ENCODE measurements at places on chromosomes 7 and 10. TPM values are rescaled to one million over a fixed set of nuclear protein-coding genes. Genes with fewer than 3 reads are reported as not detected.
A peak's percentile ranks its signal among the peaks of the same experiment; 100 is the strongest.

- DNase-seq: no peak
- H3K27ac ChIP-seq: no peak overlapping the region
- no peaks in the 10 kb centered on the region for H3K36me3 ChIP-seq
- H3K4me1 ChIP-seq: no peaks in the 10 kb centered on the region
- no peaks in the 10 kb centered on the region for H3K27me3 ChIP-seq
Observed at GRCh38 chr10:83225781-83226180, 913.5 kb upstream of the GHITM start.

GRCh38 chr10:70493660-70494234 is 15.2 kb downstream of the PALD1 start:
- H3K4me1 ChIP-seq: peaks cover 22% of the 10 kb centered on the region
- DNase-seq: peak; percentile 63
- no peak overlapping the region for H3K4me3 ChIP-seq

- no peak for DNase-seq
- H3K27ac ChIP-seq: no peak overlapping the region
- peaks cover 19% of the 10 kb centered on the region for H3K36me3 ChIP-seq
Observed at GRCh38 chr10:30463944-30464451, 30.0 kb downstream of the MAP3K8 start.

The AKR1C8 gene
- total RNA-seq: not detected

DNA sequence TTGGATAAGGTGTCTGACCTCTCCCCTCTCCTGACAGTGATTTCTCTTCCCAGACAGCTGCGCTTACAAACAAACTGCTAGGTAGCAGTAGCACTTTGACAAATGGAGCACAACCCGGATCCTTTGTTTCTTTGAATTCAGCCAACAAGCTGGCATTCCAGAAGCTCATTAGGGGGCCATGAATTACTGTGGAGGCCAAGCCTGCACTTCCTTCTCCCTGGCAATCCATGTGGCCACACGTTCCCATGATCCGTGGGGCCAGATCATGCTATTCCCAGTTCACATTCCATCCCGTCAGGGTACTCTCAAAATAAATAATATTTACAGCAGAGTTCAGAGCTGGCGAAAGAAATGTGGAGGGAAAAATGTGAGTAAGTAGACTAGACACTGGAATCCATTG is 172.4 kb downstream of the PRPF18 start:
- H3K36me3 ChIP-seq: no peaks in the 10 kb centered on the region
- no peak overlapping the region for H3K4me3 ChIP-seq
- no peak overlapping the region for H3K27ac ChIP-seq
- no peak for DNase-seq

- H3K27ac ChIP-seq: peak overlapping the region; percentile 20
- H3K36me3 ChIP-seq: peaks cover 28% of the 10 kb centered on the region
- peak overlapping the region; percentile 85 for H3K4me3 ChIP-seq
- peaks cover 41% of the 10 kb centered on the region for H3K4me1 ChIP-seq
Observed at GRCh38 chr7:55965805-55966421, 1.5 kb downstream of the NIPSNAP2 start.

GRCh38 chr10:80536361-80536835 is 1.3 kb upstream of the SH2D4B start:
- H3K27ac ChIP-seq: peak overlapping the region; percentile 95
- no peak for DNase-seq
- peaks cover 3% of the 10 kb centered on the region for H3K36me3 ChIP-seq
- H3K4me1 ChIP-seq: peaks cover 30% of the 10 kb centered on the region
- peak overlapping the region; percentile 91 for H3K4me3 ChIP-seq

- no peaks in the 10 kb centered on the region for H3K36me3 ChIP-seq
- H3K27me3 ChIP-seq: no peaks in the 10 kb centered on the region
- DNase-seq: no peak
- no peak overlapping the region for H3K4me3 ChIP-seq
- no peaks in the 10 kb centered on the region for H3K4me1 ChIP-seq
Observed at GRCh38 chr10:1860351-1860750, 123.0 kb upstream of the ADARB2 start.

- H3K27me3 ChIP-seq: no peaks in the 10 kb centered on the region
- peak; percentile 54 for DNase-seq
- H3K4me3 ChIP-seq: peak overlapping the region; percentile 59
- H3K36me3 ChIP-seq: peaks cover 40% of the 10 kb centered on the region
Observed at GRCh38 chr7:134995239-134996096, 9.2 kb downstream of the AGBL3 start.

The NRAP gene
- total RNA-seq: not detected

The CXCL12 gene
- not detected for total RNA-seq

DNA sequence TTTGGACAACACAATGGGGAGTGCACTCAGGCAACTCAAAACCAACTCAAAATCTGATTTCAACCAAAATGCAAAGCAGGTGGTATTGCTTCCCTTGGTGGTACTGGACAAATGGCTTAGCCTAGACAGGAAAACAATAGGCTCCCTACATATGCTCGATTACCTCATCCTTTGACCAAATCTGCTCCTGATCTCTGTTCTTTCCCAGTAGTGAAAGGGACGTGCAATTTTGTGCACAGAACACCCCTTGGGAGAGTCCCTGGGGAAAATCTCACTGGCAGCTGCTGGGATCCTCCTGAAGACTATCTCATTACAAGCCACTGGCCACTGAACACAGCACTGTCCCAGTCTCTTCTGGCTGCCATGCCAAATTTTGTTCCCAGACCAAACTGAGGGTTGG is 149.2 kb upstream of the VSTM2A start:
- no peak for DNase-seq
- no peak overlapping the region for H3K27ac ChIP-seq
- no peaks in the 10 kb centered on the region for H3K27me3 ChIP-seq
- no peaks in the 10 kb centered on the region for H3K36me3 ChIP-seq

DNA sequence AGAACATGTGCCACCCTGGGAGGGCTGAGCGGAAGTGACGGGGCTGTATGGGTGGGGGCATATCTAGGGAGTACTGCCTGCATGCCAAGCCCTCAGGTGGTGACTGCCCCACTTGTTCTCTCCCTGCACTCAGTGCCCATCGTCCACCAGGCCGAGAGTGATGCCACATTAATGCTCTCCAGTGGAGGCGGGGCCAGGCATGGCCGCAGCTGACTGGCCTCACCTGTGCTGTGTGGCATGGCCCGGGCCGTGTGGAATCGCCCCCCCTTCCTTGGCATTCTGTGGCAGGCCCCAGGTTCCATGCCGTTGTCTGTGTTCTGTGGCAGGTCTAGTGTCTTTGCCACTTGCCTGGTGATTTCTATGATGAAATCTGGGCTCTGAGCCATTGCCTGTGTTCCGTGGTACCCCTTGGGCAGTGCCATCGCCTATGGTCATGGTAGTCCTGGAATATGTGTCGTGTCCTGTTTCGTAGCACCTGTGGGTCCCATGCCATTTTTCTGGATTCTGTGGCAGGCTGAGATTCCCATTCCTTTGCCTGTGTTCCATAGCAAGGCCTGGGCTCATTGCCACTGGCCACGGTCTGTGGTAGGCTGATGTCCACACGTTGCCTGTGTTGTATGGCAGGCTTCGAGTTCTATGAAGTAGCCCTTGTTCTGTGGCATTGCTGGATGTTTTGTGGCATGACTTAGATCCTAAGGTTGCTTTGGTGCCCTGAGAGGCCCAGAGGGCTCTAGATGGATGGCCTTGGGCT is 8.9 kb downstream of the FLNC start:
- no peaks in the 10 kb centered on the region for H3K36me3 ChIP-seq
- H3K27ac ChIP-seq: no peak overlapping the region
- H3K4me3 ChIP-seq: no peak overlapping the region

The NKX2-3 gene
- not detected for total RNA-seq

GRCh38 chr7:45987521-45988290 is 66.6 kb upstream of the IGFBP3 start:
- no peak for DNase-seq
- no peak overlapping the region for H3K4me3 ChIP-seq
- no peaks in the 10 kb centered on the region for H3K27me3 ChIP-seq
- H3K27ac ChIP-seq: no peak overlapping the region
- H3K4me1 ChIP-seq: no peaks in the 10 kb centered on the region
- H3K36me3 ChIP-seq: no peaks in the 10 kb centered on the region

- H3K27ac ChIP-seq: no peak overlapping the region
- no peak for DNase-seq
- peaks cover 4% of the 10 kb centered on the region for H3K36me3 ChIP-seq
- H3K4me1 ChIP-seq: peaks cover 3% of the 10 kb centered on the region
- no peaks in the 10 kb centered on the region for H3K27me3 ChIP-seq
Observed at GRCh38 chr7:107427462-107427861, 42.4 kb upstream of the GPR22 start.

The JAKMIP3 gene
- total RNA-seq: 0.18 TPM

The SPOCK2 gene
- total RNA-seq: 134 TPM

The HHEX gene
- 0.58 TPM for total RNA-seq

DNA sequence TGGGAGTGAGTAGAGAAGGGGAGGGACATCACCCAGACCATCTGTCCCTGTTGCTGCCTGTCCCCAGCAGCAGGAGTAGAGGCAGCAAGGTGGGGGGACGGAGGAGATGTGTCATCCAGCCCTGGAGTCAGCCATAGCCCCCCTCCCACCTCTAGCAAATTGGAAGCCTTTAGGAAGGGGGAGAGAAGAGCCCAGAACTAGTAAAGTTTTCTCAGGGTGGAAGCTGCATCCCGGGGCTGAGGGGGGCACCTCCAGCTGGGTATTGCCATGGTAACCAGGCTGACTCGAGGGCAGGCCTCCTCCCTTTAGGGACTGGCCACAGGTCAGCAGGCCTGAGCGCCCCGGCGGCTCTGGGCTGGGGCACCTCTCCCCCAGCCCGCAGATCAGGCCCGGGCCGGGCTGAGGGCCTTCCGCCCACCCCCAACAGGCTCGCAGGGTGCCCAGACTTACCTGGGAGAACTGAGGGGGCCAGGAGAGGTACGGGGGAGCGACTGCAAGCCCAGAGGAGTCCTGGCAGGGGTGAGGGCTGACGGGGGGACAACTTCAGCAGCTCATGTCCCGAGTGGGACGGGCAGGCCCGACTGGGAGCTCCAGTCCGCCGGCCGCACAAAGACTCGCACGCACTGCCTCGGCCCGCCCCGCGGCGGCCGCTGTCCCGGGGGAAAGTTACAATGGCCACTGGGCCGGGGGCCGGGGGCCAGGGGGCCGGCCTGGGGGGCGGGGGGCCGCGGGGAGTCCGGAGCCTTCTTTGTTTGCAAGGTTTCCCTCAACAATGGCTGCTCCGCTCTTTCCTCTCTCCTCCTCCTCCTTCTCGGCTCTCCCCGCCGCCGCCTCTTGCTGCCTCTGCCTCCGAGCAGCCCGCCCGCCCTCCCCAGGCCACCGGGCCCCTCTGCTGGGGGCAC is 6.0 kb downstream of the LDB1 start:
- H3K4me1 ChIP-seq: peaks cover 50% of the 10 kb centered on the region
- H3K27ac ChIP-seq: peak overlapping the region; percentile 100
- H3K36me3 ChIP-seq: peaks cover 34% of the 10 kb centered on the region
- H3K4me3 ChIP-seq: peak overlapping the region; percentile 84
- H3K27me3 ChIP-seq: no peaks in the 10 kb centered on the region

- H3K4me3 ChIP-seq: no peak overlapping the region
- H3K27me3 ChIP-seq: no peaks in the 10 kb centered on the region
- H3K36me3 ChIP-seq: peaks cover 2% of the 10 kb centered on the region
- peaks cover 9% of the 10 kb centered on the region for H3K4me1 ChIP-seq
- DNase-seq: no peak
- H3K27ac ChIP-seq: no peak overlapping the region
Observed at GRCh38 chr10:70432101-70432500, 9.4 kb downstream of the NODAL start.

DNA sequence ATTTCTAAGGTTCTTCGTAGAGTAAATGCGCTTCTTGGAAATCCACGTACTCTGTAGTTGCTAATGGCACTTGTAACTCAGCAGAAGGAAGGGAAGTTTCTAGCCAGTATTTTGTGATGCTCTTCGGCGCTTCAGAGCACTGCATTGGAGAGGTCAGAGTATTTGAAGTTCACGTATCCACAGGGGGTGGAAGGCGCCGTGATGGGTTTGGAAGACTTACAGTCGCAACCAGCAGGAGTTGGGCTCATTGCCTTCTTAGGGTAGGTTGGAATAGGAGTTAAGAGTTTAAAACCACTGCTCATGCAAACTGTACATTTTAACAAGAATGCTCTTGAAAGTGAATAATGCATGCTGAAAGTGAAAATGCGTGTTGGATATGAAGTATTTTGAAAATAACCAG is 49.1 kb downstream of the SHH start:
- DNase-seq: no peak
- H3K27me3 ChIP-seq: no peaks in the 10 kb centered on the region
- H3K4me3 ChIP-seq: peak overlapping the region; percentile 69

The ELAPOR2 gene
- total RNA-seq: 2.8 TPM

GRCh38 chr7:5636914-5637313 is 144.5 kb downstream of the RNF216 start:
- no peaks in the 10 kb centered on the region for H3K27me3 ChIP-seq
- DNase-seq: no peak
- H3K27ac ChIP-seq: no peak overlapping the region
- no peak overlapping the region for H3K4me3 ChIP-seq

The DEPP1 gene
- total RNA-seq: 0.27 TPM

GRCh38 chr7:135253851-135254771 is 20.5 kb downstream of the STRA8 start:
- peaks cover 13% of the 10 kb centered on the region for H3K4me1 ChIP-seq
- no peaks in the 10 kb centered on the region for H3K36me3 ChIP-seq
- H3K27me3 ChIP-seq: no peaks in the 10 kb centered on the region

DNA sequence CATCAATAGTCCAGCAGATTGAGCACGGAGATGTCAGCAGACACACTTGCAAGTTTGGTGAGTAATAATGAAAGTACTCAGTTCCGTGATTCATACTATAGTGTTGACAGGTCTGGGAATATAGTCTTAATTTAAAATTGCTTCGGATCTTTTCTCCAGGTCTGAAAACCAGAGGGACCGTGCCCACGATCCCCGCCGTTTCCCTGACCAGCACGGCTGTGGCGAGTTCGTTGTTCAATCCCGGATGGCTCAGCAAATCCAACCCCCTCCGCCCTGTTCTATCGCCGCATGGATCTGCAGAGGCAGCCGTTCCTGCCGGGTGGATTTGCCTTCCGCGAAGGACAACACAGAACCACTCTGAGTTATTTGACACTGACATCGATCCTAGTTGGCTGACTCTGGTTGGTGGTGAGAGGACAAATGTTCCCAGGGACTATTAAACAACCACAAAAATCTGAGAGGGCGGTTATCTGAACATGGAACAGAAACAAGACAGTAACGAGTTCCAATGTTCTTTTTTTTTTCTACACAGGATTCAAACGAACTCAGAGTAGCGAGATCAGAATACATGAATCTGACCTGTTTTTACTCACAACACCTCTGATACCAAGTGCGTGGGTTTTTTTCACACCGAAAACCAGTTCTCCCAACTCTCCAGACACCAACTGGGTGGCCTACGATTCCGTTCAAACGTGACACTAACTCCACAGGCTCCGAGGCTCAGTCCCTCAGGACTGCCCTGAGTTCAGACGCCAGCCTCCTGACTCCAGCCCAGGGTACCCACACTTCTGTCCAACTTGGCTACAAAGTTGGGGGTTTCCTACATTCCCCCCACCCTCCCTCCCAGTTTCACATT is 52.7 kb downstream of the RBM17 start:
- peak; percentile 40 for DNase-seq
- peak overlapping the region; percentile 81 for H3K27ac ChIP-seq
- peaks cover 8% of the 10 kb centered on the region for H3K27me3 ChIP-seq
- H3K4me1 ChIP-seq: peaks cover 61% of the 10 kb centered on the region
- H3K4me3 ChIP-seq: peak overlapping the region; percentile 57
- peaks cover 9% of the 10 kb centered on the region for H3K36me3 ChIP-seq

GRCh38 chr10:98224509-98224908 is 43.5 kb downstream of the LOXL4 start:
- DNase-seq: no peak
- peaks cover 21% of the 10 kb centered on the region for H3K4me1 ChIP-seq
- no peak overlapping the region for H3K27ac ChIP-seq
- no peak overlapping the region for H3K4me3 ChIP-seq
- H3K36me3 ChIP-seq: peaks cover 44% of the 10 kb centered on the region
